CD4-positive, alpha-beta T cell treated with Interleukin-6 at 100 ng/mL for 8 hours (primary cell): ENCODE measurements at places on chromosomes 3 and 15.

GRCh38 chr3:74531491-74531890, 83.0 kb downstream of the CNTN3 start:
- no peak for DNase-seq

GRCh38 chr15:85504749-85505676, 124.6 kb downstream of the AKAP13 start:
- DNase-seq: peak; percentile 46

DNA sequence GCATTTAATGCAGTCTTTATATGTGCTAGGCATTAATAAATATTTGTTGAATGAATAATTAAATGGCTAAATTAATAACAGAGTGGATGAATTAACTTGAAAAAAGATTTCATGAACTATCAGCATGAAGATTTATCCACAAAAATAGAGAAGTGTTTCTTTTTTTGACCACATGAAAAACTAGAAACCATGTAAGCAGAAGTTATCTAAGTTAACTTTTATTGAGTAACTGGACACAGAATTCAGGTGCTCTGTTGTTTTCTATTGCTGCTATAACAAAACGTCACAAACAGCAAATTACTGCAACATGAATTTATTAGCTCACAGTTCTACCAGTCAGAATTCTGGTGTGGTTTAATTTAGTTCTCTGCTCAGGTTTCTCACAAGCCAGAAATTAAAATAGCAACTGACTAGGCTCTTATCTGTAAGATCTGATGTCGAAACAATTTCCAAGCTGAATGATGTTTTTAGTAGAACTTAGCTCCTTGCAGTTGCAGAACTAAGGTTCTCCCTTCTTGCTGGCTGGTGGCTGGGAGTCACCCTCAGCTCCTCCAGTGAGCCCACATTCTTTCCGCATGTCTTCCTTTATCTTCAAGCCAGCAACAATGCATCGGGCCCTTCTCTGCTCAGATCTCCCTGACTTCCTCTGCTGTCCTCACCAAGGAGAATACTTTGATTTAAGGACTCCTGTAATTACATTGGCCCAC, 810.2 kb upstream of the ALCAM start:
- DNase-seq: no peak

DNA sequence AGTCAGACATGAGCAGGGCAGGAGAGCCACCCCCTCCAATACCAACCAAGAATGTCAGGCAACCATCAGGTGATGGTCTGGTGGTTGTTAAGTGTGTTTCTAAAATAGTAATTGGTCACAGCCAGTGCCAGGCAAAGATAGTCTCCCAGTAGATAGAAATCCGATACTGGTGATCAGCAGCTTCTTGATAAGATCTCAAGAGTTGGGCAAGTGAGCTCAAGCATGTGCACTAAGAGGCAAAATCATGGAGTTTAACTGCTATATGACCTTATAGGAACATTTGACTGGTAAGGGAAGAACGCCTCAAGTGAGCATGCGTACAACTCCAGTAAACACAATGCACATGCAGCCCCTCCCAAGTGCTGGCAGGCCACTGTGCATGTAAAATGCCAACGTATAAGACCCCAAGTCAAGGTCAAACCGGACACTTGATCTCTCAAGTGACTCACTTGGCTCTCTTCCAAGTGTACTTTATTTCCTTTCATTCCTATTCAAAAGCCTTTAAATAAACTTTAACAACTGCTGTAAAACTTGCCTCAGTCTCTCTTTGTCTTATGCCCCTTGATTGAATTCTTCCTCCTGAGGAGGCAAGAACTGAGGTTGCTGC, 36.0 kb upstream of the CBLB start:
- no peak for DNase-seq

- DNase-seq: no peak
Observed at GRCh38 chr3:164673738-164674137, 404.6 kb downstream of the SI start.

DNA sequence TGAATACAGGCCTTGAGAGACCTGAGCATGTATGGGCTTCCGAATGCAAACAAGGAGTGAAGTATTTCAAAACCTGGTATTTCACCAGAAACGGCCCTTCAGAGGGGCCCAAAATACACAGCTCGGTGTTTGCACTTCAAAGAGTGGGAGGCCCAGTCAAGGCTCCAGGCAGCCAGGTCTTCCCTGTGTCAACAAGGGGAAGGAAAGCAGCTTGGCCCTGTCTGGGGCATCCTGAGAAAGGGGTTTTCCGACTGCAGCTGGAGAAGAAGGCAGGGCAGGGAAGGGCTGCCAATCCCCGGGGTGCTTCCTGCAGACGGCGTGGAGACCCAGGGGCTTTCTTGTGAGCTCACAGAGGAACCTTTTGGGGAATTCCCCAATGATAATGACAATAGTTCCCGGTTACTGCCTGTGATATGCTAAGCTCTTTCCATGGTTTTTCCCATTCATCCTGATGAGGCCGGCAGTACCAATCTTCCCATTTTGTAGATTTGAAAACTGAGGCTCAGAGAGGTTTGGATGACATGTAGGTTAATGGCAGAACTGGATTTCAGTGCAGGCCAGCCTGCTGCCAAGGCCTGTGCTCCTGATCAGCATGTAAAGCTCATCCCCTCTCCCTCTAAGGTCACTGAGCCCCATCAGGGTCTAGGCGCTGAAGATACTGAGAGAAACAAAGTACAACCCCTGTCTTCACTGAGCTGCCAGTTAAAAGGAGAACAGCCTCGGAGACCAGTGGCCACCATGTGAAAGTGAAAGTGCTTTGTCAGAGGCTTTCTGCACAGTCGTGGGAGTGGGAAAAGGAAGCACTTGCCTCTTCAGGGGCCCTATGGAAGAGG, 43.0 kb upstream of the TLE3 start:
- DNase-seq: peak; percentile 16

GRCh38 chr3:149453140-149453805, 21.2 kb upstream of the TM4SF4 start:
- no peak for DNase-seq

DNA sequence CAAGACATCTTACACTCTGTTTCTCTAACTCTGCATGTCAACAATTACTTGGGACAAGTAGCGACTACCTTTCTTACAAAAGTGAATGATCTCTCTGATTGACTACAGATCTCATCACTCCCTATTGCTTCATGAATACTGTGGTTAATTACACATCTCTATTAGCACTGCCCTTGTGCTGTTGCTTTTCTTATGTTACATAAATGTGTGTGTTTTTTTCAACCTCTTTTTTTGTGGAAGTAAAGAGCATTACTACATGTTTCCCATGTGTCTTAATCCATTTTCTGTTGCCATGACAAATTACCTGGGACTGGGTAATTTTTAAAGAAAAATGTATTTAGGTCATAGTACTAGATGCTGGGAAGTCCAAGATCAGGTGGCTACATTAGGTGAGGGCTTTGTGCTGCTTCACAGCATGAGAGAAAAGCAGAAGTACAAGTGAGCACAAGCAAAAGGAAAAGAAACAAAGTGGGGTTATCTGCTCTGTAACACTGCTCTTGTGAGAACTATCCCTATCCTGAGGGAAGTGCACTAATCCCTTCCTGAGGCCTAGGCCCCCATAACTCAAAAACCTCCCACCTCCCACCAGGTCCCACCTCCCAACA, 298.2 kb upstream of the SATB1 start:
- DNase-seq: no peak

GRCh38 chr3:152508705-152509104, 240.0 kb downstream of the MBNL1 start:
- DNase-seq: no peak

GRCh38 chr15:32849769-32850668, 132.2 kb downstream of the GREM1 start:
- DNase-seq: no peak

- no peak for DNase-seq
Observed at GRCh38 chr3:65174713-65175112, 486.9 kb upstream of the ADAMTS9 start.

DNA sequence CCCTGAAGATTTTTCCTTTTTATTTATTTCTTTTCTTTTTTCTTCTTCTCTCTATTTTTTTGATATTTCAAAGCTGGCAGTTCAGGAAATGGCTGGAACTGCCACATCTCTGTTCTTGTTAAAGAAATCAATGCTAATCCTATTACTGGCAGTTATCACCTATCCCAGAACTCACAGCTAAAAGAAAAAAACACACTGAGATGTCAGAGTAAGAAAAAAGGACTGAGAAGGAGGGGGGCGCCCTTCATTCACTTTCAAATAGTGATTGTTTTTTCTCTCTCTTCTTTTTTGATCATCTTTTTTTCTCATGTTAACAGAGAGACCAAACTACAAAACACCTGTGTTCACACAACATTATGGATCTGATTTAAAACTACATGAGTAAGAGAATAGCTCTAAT, 337.1 kb downstream of the IL20RB start:
- DNase-seq: no peak

- no peak for DNase-seq
Observed at GRCh38 chr15:75779504-75779903, 63.7 kb upstream of the UBE2Q2 start.

DNA sequence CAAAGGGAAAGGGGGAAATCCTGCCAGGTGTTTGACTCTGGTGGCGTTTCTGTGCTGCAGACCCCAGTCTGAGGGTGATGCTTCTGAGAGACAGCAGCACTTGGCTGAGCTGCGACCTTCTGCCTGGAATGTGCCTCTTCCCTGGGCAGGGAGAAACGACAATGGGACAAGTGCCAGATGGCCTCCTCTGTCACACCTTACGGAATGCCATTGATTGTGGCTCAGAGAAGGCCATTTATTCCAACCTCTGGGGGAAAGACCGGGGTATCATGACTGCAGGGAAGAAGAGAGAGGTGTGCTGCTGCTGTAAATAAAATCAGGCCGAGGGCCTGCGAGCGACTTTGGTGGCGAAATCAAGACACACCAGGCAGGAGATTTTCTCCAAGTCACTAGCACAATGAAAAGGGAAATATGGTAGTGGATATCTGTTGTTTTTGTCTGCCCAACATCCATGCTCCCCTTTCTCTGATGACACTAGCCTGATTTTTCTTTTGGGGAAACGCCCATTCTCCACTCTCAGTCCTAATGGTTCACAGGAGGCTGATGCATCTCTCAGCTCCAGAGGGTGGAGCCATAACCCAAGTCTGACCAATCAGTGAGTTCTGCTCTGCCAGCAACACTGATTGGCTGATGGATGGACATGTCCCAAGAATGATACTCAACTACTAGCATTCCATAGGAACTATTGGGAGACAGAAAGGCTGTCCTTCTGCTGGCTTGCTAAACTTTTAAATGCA, 336.1 kb downstream of the FOXP1 start:
- no peak for DNase-seq
